Fibroblast of skin of right quadriceps (primary cell): ENCODE measurements at places on chromosomes 3 and 15.

DNA sequence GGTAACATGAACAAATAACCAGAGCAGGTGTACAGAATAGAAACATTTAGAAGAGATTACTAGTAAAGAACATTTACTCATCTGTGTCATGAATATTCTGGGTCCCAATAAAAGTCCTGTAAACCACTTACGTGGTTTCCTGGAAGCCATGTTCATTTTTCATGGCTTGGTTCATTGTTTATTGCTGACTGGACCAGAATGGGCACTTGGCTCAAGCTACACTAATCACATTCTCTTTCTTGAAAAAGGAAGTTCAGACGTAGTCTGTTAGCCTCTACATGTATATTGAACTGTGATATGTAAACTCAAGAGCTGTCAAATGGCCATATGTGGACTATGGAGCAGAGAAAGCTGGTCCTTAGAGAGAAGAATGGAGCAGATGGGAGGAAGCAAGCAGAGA is 138.3 kb upstream of the FAM3D start:
- DNase-seq: no peak

GRCh38 chr15:48371961-48372360 is 40.7 kb downstream of the DUT start:
- no peak for DNase-seq

DNA sequence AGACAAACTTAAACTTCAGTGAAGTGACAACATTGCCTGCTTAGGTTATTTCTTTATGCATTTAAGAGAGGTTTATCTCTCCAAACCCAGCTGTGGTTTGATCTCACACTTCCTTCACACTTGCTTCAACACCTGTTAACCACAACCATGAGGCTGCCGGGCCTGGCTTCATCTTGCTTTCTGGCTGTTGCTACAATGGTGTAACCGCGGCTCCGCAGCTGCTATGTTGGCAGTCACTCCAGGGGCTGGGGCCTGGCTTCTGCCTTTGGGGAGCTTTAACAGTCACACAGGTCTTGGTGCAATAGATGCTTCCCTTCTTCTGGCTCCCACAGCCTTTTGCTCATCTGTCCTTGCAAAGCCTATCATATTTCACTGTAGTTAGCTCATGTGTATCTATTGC is 72.9 kb upstream of the MNS1 start:
- no peak for DNase-seq

GRCh38 chr3:11452885-11453847 is 181.0 kb downstream of the ATG7 start:
- peak; percentile 86 for DNase-seq

GRCh38 chr3:179872842-179873241 is 163.9 kb downstream of the PEX5L start:
- DNase-seq: no peak

DNA sequence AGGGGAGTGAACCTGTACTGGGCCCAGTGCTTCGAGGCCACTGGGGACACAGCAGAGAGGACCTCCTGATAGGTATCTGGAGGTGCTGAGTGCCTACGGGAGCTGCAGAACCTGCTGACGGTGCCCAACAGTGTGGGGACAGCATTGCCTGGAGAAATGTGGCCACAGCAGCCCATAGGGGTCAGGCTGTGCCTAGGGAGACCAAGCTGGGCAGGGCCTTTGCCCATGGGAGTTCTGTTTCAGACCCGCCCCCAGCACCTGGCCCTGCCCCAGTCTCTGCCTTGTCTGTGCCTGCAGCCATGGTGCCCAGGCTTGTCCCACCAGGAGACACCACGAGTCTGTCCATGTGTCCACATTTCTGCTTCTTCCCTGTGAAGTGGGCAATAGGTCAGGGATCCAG is 15.3 kb upstream of the RPL32 start:
- no peak for DNase-seq

DNA sequence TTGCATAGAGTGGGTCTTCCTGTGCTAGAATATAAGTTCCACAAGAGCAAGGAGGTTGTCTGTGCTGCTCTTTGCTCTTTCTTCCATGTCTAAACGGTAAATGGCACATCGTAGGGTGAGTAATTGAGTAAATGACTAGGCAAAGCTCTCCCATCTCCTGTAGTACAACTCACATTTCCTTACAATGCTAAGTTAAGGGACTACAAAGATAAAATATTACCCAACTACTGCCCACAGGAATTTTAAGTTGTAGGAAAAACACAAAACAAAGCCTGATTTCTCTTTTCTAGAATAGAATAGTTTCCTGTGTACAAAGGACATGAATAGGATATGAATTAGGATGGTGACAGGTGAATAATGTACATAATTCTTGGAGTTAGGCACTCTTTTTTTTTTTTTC is 19.9 kb upstream of the LRIG1 start:
- DNase-seq: peak; percentile 27

DNA sequence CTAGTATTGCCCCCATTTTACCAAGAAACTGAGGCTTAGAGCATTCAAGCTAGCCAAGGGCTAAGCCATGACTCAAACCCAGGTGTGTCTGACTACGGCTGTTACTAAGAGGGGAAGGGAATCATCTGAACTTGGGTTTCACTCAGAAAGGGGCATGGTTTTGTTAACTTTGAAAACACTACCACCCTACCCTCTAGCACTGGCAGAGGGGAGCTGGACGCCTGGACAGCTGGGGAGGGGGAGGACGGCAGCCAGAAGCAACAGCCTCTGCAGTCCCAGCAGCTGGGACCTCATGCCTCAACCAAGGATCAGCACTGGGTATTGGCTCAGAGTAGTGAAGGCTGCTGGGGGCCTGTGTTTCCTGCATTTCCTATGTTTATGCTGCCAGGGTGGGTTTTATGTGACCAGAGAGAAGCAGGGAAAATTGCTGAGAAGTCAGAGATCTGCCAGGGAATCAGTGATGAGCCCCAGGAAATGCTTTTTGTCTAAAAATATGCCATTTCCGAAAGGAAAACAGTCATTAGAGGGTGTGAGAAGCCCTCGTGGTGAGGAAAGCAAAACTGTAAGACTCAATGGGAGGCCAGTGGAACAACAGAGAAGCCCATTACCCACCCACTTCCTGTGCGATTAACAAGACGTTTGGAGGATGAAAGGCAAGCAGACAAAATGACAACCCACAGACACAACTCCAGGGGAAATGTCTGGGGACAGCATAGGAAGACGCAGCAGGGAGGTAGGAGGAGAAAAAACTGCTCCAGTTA is 41.2 kb downstream of the LIPC start:
- peak; percentile 39 for DNase-seq

DNA sequence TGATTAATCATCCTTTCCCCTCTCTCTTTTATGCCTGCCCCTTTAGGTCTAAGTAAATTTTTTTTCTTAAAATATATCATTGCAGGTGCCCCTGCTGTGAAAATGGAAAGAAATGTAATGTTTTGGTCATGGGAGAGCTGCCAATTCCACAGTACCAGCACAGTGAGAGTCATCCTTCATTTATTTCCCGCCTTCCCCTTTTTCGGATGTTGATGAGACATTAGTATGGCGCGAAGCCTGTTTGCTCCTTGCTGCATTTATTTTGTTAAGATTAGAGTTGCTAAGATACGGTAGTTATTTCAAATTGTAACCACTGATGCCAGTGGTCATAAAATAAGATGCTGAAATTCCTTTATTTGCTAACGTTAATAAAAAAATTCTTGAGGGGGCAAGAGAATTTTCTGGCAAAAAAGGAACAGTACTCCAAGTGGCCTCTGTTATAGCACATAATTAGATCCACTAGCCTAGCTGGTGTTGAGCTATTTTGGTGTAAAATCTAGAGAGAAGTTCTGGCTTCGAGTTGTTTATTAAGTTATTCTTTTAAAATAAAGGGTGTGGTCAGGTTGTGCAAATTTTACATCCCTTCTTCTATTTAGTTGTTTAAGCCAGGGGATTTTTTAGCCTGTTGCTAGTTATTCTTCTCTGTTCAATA is 62.8 kb downstream of the MDFIC2 start:
- peak; percentile 50 for DNase-seq

- DNase-seq: no peak
These were observed 712.7 kb upstream of the LMCD1 start for GRCh38 chr3:7788881-7789280.

DNA sequence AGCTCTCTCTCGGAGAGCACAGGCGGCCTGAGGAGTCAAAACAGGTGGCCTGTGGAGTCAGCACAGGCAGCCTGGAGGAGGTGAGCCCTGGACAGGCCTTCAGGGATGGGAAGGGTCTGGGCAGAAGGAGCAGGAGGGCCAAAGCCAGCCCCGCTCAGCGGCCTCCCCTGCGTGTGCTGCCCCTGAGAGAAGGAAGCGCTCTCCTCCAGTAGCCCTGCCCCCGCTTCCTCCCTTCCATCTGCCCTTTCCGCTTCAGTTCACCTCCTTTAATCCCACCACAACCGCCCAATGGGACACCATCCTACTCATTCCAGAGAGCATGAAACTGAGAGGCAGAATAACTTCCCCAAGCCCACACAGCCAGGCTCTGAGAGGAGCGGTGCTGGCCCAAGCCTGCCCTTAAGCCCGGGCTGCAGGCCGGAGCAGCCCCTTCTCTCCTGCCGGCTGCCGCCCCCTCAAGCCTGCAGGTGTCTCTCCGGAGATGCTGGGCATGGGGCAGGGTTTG is 3.2 kb upstream of the NR2E3 start:
- DNase-seq: peak; percentile 19
